ENCODE measurements at places on chromosomes 1 and 21.

GRCh38 chr21:43767984-43768867 is 7.9 kb downstream of the CSTB start:
- no peak for DNase-seq

DNA sequence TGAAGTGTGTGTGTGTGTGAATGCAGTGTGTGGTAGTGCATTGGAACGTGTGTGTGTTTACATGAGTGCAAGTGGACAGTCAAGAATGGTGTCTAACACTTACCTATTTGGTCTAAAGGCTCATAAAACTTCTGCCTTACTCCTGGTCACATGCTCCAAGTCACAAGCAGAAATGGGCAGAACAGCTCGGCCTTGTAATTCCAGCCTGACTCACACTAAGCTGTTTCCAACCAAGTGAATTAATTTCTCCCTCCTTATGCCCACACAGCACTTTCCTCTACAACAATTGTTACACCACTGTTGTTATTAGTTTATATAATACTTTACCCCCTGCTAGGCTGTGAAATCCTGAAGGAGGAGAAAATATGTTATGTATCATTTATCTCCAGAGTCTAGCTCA is 43.8 kb downstream of the DDR2 start:
- DNase-seq, result no peak

DNA sequence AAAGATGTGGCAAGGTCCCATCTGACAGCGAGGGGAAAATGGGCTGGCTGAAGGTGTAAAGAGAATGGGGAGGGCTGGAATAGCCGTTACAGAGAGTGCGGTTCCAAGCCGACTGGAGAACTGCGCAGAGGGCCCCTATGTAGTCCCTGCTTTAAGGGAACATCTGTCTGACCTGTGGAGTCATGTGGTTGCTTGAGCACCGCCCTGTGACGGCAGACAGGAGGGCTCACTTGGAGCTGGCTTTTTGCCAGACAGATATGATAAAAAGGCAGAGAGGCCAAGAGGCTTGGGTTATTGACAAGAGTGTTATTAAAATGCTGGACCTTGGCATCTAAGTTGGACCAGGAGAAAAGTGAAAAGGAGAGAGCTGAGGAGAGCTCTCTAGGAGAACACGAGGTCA is 5.9 kb upstream of the PTPRF start:
- DNase-seq, result no peak

DNA sequence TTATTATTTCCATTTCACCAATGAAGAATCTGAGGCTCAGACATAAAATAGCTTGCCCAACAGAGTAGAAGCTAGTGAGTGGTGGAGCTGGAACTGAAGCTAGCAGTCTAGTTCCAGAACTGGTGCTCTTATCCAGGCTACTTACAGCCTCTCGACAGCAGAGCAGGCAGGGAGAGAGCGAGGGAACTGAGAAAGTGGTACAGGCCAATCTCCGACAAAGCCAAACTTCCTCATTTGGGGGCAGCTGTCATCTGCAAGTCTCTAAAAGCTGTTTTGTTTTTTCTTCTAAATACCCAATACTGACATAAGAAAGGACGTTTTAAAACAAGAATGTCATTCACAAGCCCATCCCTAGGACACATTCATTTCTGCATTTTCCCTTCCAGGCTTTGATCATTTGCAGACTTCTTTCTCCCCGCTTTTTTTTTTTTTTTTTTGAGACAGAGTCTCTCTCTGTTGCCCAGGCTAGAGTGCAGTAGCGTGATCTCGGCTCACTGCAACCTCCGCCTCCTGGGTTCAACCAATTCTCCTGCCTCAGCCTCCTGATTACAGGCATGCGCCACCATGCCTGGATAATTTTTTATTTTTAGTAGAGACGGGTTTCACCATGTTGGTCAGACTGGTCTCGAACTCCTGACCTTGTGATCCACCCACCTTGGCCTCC is 20.0 kb downstream of the YIPF1 start:
- DNase-seq, result no peak

- no peak for DNase-seq
Observed at GRCh38 chr1:223473601-223474344, 80.6 kb downstream of the CCDC185 start.

DNA sequence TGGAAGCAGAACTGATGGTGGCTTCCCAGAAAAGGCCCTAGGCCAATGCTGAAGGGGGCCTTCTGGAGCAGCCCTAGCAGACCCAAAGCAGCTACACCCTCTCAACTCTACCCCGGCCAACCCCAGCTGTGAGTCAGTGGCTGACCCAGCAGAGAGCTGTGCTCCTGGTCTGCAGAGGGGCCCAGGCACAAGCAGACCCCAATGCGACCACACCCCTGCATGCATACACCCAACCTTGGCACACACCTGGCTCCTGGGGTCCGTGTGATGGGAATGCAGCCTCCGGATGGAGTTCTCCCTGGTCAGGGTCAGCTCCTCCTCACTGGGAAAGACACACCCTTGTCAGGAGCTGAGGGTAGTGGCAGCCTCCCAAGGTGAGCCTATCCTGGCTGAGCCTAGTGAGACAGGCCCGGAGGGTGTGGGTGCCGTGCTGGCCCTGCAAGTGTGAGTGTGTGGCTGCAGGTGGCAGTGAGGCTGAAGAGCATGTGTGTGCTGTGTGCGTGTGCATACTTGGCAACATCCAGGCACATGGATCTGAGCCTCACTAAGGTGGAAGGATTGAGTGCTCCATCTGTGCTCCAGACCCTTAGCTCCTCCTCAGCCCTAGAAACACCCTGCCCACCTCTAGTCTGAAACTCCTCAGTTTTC is 3.9 kb upstream of the ARHGAP30 start:
- DNase-seq, result no peak

GRCh38 chr21:45990049-45990711 is 8.6 kb downstream of the COL6A1 start:
- DNase-seq, result no peak
